Inflammatory macrophage treated with lipopolysaccharide for 4 hours (primary cell): ENCODE measurements at places on chromosomes 7 and 10.
A peak's percentile ranks its signal among the peaks of the same experiment; 100 is the strongest.

- DNase-seq, result no peak
Measured at GRCh38 chr10:132541601-132542011, 4.0 kb downstream of the INPP5A start.

DNA sequence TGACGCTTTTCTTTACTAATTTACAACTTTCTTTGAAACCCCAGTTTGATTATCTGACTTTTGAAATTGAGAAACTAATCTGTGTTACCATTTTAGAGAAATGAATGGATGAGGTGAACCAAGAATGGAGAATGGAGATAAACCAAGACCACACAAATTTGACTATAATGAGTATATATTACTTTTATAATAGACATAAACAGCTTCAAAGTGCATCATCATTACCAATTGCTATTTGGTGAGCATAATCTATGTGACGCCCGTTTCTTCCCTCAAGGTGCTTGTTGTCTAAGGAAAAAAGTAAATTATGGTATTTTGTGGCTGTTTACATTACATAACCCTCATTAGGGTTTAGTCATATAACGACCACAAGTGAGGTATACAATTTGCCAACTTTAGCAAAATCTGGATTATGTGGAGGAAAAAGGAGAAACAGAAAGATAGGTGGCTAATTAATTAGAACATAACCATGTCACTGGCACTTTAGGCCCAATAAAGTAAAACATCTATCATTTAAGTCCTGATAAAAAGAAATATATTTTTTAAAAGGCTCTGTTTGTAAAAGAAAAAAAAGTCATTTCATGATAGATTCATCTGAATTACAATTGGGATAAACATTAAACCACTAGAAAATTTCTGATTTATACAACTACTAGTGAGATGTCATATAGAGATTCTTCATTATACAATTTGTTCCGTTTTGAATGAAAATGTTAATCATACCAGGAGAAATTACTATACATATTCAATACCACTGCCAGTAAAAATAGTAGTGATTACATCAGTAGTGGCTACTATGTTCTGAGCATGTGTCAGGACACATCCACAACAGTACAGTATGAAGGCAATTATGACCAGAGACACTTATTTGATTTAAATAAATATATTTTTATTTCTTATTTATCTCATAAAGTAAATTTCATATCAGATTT lies 118.2 kb upstream of the FAM133B start:
- no peak for DNase-seq

GRCh38 chr7:233249-234035 lies 41.1 kb downstream of the FAM20C start:
- DNase-seq, result no peak

DNA sequence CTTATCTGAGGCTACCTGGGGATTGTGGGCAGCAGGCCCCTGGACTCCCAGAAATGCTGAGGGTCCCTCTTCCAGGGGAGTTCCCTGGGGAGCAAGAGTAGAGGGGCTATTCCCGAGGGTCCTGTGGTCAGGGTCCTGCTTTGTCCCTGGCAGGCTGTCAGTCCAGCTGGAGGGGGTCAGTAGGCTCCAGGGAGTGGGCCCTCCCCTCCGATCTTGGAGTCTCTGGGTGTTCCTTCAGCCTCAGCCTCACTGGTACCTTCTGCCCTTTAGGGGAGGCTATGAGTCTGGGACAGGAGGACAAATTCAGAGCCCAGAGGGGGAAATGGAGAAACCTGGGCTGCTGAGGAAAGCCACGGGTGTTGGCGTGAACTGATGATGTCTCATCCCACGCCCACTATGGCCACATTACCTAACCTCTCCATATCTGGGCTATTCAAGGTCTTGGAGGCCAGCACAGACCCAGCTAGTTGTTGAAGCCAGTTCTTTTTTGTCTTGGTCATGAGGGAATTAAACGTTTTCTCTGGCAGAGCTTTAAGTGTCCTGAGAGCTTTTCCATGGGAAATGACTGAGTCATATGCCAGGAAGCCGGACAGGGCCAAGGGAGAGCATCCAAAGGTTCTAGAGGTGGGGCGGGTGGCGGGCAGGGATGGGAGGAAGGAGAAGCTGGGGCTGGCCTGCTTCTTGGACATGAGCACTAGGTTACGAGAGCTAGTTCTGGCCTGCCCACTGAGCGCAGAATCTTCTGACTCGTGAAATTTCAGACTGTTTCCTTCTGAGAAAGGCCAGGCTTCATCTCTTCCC lies 6.2 kb downstream of the CALHM2 start:
- DNase-seq, result peak; percentile 46

GRCh38 chr10:77939561-77940001 lies 13.0 kb upstream of the DLG5 start:
- DNase-seq, result no peak

GRCh38 chr10:98029149-98030092 lies 1.0 kb downstream of the CRTAC1 start:
- no peak for DNase-seq

GRCh38 chr7:105655500-105656380 lies 74.4 kb upstream of the EFCAB10 start:
- no peak for DNase-seq

GRCh38 chr10:29322918-29323317 lies 34.0 kb downstream of the LYZL1 start:
- no peak for DNase-seq

DNA sequence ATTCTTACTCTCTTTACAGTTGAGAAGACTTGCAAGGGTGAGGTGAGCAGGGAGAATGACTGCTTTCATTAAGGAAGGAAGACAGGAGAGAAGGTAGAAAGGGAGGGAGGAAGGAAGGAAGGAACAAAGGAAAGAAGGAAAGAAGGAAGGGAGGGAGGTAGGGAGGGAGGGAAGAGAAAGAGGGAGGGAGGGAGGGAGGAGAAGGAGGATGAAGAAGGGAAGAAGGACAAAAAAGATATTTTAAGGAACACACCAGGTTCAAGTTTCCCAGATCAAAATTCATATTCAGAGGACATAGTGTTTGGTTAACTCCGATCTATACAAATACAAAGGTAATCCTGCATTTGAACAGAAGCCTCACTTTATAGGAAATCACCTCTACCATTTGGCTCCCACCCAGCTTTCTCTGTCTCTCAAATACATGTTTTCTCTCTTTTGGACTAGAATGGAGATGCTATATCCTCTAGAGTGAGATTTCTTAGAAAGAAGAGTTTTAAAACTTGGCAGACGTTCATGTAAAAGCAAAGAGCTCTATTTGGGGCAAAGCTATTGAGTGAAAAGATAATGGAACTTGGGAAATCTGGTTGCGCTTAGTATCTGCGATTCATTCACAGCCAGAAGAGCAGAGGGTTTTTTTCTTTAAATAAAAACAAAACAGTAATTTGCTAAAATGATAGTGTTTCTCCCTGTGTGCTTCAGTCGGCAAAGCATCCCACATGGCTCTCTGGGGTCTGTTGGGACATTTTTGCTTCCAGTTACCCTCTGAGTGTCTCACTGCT lies 261.9 kb upstream of the LYZL1 start:
- DNase-seq, result no peak

GRCh38 chr10:47383261-47384147 lies 589 bp downstream of the ZNF488 start:
- DNase-seq, result peak; percentile 5

GRCh38 chr7:15411019-15411418 lies 150.8 kb downstream of the AGMO start:
- no peak for DNase-seq

DNA sequence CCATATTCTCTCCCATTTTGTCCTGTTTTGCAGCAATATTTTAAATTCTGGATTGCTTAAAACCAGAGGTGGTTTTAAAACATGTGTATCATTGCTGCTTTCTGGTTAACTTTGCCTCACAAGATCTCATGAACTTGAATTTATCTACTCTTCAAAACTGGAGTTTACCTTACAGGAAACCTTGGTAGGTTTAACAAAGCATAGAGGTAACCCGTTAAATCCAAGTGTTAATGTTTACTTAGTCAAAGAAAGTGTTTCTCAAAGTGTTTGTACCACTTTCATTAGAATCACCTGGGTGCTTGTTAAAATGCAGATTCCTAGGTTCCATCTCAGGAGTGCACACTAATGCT lies 44.0 kb upstream of the VDAC2 start:
- no peak for DNase-seq

- DNase-seq, result no peak
Measured at GRCh38 chr10:90148116-90148855, 446.9 kb downstream of the KIF20B start.

GRCh38 chr7:158309868-158310763 lies 277.5 kb downstream of the PTPRN2 start:
- no peak for DNase-seq

DNA sequence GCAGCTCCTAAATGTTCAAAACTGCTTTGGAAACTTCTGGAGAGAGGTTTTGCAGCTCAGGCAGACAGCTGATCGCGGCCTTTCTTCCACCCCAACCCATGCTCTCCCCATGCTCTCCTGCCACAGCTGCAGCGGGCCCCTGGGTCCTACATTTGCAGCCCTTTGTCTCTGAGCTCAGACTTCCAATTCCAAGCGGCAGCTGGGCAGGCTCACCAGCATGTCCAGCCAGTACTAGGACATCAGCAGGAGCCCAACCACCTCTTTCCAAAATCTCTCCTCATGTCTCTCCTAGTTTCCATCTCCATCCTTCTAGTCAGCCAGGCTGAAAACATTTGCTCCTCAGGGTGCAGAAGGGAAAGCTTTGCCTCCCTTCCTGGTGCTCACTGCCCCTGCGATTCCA lies 6.0 kb downstream of the LEP start:
- no peak for DNase-seq

- no peak for DNase-seq
Measured at GRCh38 chr10:119469846-119470245, 72.7 kb downstream of the RGS10 start.

- DNase-seq, result no peak
Measured at GRCh38 chr7:54995610-54996363, 23.0 kb upstream of the EGFR start.

- no peak for DNase-seq
Measured at GRCh38 chr7:155669717-155670505, 25.4 kb downstream of the RBM33 start.

- DNase-seq, result no peak
Measured at GRCh38 chr7:3974329-3974728, 673.3 kb downstream of the SDK1 start.

- DNase-seq, result no peak
Measured at GRCh38 chr10:35458500-35459448, 122.5 kb downstream of the CCNY start.

- DNase-seq, result no peak
Measured at GRCh38 chr7:55214707-55215106, 150.4 kb upstream of the LANCL2 start.

DNA sequence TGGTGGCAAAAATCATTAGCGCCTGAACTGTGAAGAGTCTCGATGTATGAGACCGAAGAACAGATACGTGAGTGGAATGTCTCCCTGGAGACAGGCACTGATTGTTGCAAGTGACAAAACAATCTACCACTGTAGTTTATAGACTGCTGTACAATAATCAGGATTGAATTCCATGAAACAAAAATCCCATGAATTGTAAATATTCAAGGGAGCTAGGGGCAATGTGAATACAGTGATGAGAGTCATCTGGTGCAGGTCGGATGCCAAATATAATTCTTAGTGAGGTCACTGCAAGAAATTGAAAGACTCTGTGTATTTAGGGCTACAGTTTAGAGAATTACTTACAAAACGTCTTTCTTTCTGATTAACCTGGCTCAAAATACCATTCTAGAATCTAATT lies 594.4 kb upstream of the VSTM2A start:
- DNase-seq, result no peak

- DNase-seq, result no peak
Measured at GRCh38 chr10:48625826-48626134, 20.9 kb upstream of the ARHGAP22 start.

GRCh38 chr7:90574146-90574819 lies 21.8 kb upstream of the CDK14 start:
- no peak for DNase-seq

DNA sequence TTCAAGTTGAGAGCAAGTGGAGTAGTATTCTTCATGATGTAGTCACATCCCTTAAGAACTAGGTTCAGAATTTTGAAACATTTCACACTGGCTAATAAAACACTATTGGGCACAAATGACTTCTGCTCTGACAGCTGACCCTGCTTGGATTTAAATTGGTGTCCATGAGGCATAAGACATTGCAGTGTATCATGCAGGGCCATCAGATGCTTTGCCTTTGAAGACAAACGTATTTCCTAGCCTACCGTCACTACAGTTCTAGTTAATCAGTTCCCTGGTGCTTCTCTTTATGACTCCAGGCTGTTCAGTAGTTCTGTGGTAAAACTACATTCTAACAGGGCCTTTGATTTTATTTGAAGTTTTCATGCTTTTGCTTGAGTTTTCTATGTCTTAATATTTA lies 168.5 kb upstream of the ZNF804B start:
- DNase-seq, result no peak

DNA sequence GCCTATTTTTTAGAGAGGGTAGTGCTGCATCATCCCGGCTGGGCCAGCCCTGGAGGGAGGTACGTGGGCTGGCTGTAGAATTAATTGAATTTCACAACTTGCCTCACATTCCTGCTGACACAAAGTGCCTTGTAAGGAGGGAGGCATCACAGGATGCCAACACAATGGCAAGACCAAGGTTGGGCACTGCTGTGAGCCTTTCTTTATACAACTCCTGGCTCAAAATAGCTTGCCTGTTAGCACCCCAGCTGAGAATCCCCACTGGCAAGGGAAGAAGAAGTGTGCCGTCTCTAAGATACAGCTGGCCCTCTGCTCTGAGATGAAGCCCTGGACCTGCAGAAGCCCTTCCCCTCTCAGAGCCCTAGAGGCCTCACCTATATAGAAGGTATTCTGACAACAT lies 873.9 kb downstream of the GRID1 start:
- DNase-seq, result no peak

GRCh38 chr10:62330213-62330612 lies 44.0 kb upstream of the ZNF365 start:
- no peak for DNase-seq

GRCh38 chr7:116441534-116441933 lies 58.0 kb upstream of the CAV2 start:
- no peak for DNase-seq

DNA sequence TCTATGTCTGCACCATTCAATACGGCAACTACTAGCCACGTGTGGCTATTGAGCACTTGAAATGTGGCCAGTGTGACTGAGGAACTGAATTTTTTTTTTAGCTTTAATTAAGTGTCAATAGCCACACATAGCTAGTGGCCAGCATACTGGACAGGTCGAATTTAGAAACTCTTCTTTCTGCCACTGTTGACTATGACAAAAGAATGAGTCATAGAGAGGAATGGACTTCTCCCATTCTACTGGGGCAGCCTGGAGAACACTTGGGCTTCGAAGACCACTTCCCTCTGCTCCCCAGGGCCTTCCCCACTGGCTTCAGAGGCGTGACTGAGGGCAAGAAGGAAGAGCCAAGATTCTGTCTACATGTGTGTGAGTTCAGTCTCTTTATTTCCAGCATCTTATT lies 137.5 kb downstream of the SNX10 start:
- peak; percentile 18 for DNase-seq
